ENCODE measurements at places on chromosomes 12 and 14.

DNA sequence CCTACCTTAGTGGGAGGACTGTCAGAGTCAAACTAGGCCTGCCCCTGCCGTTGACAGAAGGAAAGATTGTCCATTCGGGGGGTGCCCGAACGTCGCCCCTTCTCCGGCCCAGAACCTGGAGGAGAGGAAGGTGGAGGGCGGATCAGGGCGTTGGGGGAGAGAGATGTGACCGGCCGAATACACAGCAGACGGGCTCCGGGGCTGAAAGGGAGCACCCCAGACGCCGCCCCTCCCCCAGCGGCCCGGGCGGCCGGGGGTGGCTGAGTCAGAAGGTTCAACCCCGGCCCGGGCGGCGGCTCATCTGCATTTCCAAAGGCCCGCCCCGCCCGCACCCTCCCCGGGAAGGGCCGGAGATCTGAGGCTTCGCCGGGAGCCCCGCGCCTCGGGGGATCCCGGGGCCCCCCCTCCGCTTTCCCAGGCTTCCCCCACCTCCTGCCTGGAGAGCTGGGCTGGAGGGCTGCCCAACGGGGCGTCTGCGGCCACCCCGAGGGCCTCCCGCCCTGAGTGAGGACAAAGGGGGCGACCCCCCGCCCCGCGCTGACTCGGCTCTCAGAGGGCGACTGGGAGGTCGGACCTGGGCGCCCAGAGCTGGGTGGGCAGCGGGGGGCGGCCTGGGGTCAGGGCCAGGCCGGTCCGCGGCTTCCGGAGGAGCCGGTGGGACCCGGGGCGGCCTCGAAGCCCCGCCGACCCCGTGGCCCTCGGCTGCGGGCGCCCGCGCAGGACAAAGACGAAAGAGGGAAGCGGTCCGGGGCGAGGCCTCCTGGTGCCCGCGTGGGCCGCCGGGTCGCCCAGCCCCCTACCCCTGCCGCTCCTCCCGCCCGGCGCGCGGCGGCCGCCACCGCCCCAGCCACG, 3.7 kb upstream of the SETD1B start:
- DNase-seq = peak; percentile 84

GRCh38 chr14:99744873-99745224, 48.4 kb upstream of the EML1 start:
- no peak for DNase-seq

DNA sequence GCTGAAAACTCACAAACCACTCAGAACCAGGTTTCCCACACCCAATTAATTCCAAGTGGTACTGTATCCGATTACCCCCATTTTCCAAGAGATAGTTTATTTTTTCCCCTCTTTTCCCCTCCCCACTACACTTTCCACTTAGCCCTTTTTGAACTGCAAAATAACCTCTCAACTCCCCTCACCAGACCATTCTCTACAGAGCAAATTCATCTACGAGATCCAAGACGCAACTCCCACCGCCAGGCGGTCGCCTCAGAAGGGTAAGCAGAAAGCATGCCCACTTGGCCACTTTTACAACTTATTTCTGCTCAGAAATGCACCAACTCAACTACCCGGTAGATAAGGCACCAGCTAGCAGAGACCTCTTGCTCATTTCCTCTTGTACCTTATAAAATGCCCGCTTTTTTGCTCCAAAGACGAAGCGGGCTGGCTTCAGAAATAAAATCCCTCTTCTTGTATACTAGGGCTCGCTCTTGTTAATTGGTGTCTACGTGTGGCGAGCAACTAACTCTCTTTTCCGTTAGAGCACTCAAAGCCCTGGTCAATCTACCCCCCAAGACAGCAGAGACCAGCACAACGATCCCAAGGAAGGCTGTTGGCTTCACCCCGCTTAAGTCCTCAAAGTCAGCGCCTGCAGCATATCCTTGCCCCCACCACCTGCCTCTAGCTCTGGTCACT, 910 bp upstream of the SRP54 start:
- DNase-seq = peak; percentile 50

GRCh38 chr12:105384916-105385535, 54.5 kb downstream of the C12orf75 start:
- no peak for DNase-seq

- DNase-seq = no peak
Observed at GRCh38 chr12:111122458-111122878, 202.1 kb upstream of the MYL2 start.

- no peak for DNase-seq
Observed at GRCh38 chr12:25420116-25420515, 133.0 kb downstream of the LMNTD1 start.

DNA sequence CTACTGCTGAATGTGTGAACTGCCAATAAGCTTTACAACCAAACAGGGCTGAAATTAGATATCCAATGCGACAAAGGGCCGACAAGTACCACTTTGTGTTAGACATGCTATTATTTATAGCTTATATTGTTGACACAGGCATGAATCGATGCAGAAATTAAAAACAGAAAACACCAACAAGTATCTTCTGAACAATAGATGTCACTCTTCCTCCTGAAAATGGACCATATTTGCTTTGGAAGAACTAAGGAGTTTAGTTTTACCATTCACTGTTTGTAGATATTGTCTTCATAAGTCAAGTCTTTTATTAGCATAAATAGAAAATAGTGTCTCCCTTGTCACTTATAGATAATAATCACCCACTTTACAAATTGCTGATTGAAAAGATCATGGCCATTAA, 86.5 kb downstream of the LRIG3 start:
- DNase-seq = no peak

DNA sequence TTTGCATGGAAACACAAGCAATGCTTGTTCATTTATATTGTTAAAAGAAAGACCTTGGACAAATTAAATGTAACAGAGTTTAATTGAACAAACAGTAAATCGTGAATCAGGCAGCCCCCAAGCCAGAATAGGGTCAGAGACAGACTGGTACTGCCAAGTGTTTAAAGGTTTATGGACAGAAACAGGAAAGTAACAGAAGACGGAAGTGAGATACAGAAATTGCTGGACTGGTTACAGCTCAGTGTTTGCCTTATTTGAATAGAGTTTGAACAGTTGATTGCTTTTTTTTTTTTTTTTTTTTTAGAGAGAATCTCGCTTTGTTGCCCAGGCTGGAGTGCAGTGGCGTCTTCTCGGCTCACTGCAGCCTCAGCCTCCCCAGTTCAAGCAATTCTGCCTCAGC, 50.3 kb downstream of the DAO start:
- DNase-seq = no peak

DNA sequence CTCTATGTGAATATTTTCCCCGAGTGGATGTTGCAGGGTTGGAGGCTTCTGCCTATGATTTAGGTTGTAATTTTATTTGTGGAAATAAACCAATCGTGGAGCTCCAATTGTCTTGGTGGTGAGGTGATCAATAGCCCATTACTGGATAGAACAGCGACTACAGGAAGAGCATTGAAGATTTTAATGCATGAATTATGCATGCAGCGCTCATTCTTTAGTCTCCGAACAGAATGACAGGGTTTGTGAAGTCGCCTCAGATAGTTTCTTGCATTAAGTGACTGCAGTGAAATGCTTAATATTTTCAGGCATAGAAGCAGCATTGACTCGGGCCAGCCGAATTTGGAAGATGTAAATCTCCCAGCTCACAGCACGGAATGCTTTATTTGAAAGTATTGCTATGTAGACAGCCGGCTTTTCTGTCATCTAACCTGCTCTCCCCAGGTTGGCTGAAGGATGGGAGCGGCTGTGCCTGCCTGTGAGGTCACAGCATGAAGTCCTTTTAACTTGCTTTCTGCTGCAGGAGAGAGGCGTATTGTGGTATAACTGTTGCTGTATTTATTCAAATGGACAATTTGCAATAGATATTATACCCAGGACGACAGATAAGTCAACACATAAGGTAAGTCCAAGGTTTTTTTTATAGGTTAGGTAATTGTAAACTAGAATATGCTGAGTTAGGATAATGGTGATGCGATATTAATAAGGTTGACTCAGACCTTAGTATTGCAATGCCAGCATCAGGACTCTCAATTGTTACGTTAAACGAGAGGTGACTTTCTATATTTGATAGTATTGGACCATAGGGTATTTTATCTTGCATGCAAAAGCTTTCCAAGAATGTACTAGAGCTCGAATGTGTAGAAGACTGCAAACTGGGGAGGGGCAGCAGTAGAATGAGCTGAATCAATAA, 135.7 kb downstream of the CNTN1 start:
- no peak for DNase-seq

- no peak for DNase-seq
Observed at GRCh38 chr14:93691042-93691780, 97.1 kb downstream of the PRIMA1 start.

GRCh38 chr14:24978862-24979724, 70.9 kb downstream of the STXBP6 start:
- no peak for DNase-seq

DNA sequence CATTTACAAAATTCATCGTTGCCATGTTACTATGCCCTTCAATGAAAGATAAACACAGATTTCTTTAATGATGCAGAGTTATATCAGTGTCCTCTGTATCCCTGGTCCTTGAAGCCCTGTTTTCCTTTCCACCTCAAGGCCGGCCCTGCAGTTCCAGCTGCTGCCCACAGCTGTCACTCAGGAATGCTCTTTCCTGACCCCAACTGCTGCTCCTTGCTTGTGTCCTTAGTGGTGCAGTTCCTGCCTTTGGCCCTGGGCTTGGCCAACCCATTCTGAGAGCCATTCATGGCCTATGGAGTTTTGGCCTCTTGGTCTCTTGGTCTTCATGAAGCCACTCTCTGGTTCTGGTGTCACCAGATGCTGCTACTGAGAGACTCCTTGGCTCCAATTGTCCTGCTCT, 93.1 kb downstream of the GAS2L3 start:
- DNase-seq = no peak

GRCh38 chr14:50059763-50060616, 56.4 kb downstream of the VCPKMT start:
- no peak for DNase-seq

DNA sequence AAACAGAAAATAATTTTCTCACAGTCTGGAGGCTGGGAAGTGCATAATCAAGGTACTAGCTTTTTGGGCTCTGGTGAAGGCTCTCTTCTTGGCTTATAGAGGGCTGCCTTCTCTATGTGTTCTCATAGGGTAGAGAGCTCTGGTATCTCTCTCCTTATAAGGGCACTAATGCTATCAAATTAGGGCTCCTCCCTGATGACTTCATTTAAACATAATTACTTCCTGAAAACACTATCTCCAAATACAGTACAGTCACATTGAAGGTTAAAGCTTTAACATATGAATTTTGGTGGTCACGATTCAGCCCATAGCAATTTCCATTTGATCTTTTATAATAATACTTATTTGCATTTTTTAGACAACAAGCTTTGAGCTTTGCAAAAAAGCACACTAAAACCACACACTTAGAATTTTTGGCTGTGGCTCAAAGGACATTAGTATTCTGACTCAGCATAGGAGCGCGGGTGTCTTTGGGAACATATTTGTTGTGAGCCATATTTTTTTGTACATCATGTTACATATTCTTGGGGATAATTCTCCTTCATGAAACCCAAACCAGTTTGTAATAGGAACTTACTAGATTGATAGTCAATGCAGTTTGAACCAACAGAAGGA, 808.1 kb upstream of the FBXO33 start:
- DNase-seq = no peak

GRCh38 chr14:96673706-96674105, 123.5 kb upstream of the VRK1 start:
- DNase-seq = no peak

- DNase-seq = no peak
Observed at GRCh38 chr12:94062796-94063635, 85.4 kb upstream of the PLXNC1 start.

DNA sequence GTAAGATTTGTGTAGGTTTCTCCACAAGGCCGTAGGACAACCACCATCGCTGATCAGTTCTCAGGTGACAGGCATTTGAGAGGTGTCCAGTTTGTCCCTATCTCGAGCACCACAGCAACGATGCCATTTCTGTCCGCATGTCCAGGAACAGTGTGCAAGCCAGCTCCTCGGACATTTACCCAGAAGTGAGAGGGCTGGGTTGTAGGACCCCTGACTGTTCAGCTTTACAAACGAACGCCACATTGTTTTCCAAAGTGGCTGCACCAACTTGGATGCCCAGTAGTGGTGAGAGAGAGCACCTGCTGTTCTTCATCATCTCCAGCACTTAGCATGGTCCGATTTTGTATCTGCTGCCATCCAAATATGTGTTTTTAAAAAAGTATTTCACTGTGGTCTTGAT, 38.6 kb downstream of the CYP46A1 start:
- no peak for DNase-seq

All from stimulated activated CD4-positive, alpha-beta T cell treated with anti-CD3 and anti-CD28 coated beads, Interleukin-2, amount 100 ng/mL, for 24 hours (primary cell).